Stimulated activated CD8-positive, alpha-beta memory T cell treated with anti-CD3 and anti-CD28 coated beads, Interleukin-2, amount 100 ng/mL, for 48 hours (primary cell): ENCODE measurements at places on chromosomes 3 and 15.
A peak's percentile ranks its signal among the peaks of the same experiment; 100 is the strongest.

- no peak for DNase-seq
These were observed 33.1 kb downstream of the RAB11A start for GRCh38 chr15:65902373-65902772.

DNA sequence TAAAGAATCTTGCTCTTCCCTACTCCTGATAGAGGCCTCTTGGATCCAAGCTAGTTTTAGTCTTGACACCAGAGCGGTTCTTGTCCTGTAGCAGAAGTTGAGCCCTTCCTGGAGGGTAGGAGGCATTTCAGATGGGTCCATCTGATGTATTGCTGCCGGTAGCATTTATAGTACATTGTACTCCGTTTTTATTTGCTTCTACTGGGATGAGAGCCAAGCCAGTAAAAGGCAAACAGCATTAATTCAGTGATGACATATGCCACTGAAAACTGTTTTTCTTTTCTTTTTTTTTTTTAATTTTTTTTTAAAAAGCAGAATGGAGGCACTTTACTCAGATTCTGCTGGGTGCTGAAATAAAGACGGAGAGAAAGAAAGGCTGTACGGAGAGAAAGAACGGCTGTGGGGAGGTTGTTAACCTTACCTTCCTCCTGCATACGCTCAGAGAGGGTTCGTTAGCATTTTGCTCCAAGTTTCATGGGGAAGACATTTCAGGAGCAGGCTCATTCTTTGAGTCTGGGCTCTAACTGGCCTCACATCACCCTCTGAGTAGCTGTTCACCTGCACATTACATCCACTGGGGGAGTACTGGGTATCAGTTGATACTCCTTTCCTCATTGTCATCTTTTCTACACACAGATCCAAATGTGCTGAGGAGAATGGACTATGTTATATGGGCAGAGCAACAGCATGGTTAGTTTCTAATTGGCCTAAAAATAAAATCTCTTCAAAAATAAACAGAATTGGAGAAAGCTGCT lies 161.5 kb downstream of the FEZF2 start:
- no peak for DNase-seq

DNA sequence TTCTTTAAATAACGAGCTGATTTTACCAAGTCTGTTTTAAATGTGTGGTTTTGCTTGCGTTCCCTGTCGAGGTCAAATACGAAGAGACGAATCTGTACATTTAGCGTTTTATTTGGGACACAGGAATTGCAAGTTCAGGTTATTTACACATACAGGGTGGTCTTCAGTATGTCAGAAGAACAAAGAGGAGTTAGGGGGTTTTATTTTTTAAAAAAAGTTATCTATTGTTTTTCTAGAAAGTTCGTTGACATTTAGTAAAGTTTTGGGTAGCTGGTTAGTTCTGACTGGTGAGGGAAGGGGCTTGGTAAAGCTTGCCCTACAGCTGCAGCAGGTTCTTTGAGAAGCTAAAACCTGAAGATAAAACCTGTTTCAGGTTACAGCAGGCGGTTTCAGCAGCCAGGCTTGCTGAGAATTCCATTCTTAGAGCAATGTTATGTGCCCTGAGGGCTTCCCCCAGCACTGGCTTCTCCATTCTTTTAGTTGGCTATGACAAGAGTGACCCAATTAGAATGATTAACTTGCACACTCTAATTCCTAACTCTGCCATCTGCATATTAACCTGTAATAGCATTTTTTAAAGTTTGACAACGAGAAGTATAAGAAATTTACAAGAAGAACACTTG lies 815 bp upstream of the ZNF280D start:
- DNase-seq: no peak

DNA sequence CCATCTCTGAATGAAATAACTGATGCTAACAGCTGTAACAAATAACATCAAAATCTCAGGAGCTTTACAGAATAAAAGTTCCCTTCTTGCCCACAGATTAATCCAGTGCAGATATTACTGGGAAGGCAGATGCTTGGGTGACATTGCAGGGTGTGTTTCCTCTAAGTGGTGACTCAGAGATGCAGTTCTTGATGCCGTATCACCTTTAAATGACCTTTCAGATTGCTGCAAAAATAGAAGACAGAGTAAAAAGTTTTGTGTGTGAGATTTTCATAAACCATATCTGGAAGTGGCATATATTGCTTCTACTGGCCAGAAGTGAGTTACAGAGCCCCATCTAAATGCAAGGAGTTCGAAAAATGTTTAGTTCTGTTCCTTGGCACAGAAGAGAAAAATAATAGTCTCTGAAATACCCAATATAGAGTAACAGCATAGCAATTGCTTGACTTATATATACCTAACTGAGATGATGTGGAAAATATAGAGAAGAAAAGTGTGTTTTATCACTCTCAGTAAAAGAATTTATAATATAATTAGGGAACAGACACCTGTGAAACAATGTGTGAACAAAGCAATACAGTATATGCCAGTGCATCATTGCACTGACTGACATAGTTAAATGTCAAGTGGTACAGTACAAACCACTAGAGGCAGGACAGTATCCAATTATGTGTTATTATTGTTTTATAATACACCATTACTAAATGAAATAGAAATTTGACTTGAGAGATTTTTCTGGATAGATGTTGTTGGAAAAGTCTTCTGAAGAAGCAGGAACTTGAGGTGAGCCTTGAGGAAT lies 430.7 kb upstream of the CBLB start:
- DNase-seq: no peak

DNA sequence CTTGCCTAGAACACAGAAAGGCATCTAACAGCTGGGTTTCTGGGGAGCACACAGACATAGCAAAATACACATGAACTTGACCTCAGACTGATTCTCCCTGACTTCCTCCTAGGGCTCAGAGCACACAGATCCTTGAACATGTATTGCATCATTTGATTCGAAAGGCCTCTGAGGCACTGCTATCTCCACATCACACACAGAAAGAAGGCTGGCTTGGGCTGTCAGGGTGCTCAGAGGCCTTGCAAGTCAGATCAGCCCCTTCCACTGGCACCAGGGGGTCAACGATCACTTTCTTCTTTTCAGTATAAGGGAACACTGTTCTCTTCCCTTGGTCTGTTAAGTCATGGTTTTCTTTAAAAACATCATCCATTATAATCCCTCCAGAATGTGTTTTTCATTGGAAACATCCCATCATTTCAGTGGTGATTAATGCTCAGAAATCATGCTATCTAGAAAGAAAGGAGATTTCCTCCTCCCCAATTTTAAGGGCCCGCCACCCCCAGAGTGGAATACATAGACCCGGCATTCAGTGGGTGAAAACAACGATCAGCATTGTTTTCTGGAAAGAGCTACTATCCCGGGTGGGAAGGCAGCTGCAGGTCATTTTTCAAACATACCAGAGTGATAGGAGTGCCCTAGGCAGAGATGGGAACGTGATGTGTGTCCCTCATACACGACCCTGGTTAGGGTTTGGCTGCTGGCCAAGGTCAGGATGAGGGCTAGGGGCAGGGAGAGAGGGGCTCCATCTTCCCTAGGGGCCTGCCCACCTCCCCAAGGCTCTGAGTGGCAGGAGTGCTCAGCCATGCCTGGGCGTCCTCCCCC lies 253.3 kb upstream of the LYSMD4 start:
- DNase-seq: no peak

DNA sequence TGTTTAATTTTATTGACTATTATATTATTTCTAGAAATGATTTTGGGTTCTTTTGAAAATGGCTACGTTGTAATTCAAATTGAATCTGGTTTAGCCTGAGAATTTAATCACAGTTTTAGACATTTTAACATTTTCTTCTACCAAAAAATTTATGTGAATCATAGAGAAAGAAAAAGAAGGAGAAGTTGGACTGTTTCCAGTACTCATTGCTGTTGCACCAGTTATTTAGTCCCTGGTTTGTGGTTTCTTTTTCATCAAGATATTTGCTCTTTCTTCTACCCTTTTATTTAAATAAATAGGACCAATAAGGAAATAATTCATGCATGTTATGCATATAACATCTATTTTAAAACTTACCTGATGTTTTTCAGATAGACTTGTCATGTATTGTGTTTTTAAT lies 1337.1 kb downstream of the ROBO1 start:
- DNase-seq: no peak

DNA sequence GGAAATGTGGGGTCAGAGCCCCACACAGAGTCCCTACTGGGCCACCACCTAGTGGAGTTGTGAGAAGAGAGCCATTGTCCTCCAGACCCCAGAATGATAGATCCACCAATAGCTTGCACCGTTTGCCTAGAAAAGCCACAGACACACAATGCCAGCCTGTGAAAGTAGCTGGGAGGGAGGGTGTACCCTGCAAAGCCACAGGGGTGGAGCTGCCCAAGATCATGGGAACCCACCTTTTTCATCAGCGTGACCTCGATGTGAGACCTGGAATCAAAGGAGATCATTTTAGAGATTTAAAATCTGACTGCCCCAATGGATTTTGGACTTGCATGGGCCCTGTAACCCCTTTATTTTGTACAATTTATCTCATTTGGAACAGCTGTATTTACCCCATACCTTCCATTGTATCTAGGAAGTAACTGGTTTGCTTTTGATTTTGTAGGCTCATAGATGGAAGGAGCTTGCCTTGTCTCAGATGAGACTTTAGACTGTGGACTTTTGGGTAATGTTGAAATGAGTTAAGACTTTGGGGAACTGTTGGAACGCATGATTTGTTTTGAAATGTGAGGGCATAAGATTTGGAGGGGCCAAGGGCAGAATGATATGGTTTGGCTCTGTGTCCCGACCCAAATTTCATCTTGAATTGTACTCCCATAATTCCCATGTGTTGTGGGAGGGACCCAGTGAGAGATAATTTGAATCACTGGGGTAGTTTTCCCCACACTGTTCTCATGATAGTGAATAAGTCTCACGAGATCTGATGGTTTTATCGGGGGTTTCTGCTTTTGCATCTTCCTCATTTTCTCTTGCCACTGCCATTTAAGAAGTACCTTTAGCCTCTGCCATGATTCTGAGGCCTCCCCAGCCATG lies 49.0 kb downstream of the CD200 start:
- DNase-seq: no peak

DNA sequence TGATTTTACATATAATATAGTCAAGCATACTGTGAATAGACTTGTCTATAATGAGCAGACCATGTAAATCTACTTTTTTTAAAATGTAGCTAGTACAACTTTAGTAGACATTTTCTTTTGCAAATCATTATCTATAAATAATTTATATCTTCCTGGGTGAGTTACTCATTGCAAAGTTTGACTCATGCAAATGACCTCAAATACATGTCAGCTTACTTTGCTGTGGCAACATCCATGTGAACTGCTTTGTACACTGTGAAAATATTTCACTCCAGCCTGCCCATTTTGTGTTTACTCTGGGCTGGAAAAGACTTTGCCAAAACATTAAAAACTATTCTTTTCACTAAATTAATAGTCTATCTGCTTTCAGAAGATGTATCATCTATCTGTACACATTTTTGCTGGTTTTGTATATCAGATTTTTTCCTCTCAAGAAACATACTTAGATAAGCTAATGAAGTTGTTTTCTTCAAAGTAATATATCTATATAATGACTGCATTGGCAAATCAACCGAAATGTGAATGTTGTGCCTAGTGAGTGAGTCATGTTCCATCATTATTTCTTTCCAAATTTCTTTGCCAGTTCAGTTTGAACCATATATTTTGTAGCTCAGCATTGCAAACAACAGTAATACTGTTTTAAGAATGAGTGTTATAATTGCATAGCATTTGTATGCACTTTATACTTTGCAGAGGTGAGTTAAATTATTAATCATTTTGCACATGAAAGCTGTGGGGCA lies 26.5 kb downstream of the IGSF10 start:
- DNase-seq: no peak

GRCh38 chr3:105828703-105829102 lies 40.1 kb downstream of the CBLB start:
- no peak for DNase-seq

GRCh38 chr3:115321400-115321805 lies 174.3 kb upstream of the ZBTB20 start:
- no peak for DNase-seq

- DNase-seq: no peak
These were observed 67.7 kb downstream of the SCAPER start for GRCh38 chr15:76837474-76837873.

- no peak for DNase-seq
These were observed 64.4 kb downstream of the FRMD4B start for GRCh38 chr3:69321301-69322157.

GRCh38 chr15:36737430-36737891 lies 158.0 kb downstream of the CDIN1 start:
- DNase-seq: no peak

DNA sequence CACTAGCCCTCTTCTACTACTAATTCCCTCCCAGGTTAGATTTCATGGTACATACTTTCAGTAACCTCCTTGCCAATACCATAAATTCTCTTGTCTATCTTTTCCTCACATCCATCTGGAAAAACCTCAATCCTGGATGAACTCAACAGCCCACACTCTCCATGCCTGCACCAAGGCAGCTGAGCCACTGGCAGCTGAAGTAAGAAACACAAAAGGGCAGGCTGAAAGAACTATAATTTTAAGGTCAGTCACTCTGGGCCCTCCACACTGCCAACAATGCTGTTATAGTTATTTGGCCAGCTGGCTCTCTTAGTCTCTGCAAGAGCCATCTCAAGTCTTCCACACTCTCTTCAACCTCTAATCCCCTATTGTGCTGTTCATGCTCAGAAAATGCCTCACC lies 15.1 kb upstream of the TIPARP start:
- no peak for DNase-seq

DNA sequence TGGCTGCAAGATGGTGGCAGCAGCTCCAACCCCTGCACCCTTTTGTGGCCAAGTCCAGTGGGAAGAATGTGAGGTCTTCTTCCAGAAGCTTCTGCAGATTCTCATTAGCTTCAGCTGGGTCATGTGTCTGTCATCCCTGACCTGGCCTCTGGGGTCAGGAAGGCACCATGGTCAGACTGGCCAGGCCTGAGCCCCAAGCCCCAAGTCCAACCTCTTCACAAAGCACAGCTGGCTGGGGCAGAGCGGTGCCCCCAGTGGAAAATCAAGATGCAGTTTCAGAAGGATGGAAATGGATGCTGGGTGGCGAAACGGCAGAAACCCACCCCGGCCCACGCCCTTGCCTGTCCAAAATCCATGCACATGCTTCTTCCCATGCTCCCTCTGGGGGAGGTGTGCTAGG lies 15.9 kb upstream of the GATA2 start:
- DNase-seq: no peak

- no peak for DNase-seq
These were observed 3.3 kb downstream of the NDUFAF3 start for GRCh38 chr3:49025005-49025792.

GRCh38 chr15:74787251-74788041 lies 5.6 kb downstream of the CSK start:
- peak; percentile 88 for DNase-seq

- no peak for DNase-seq
These were observed 19.2 kb downstream of the EXOSC7 start for GRCh38 chr3:44995142-44995770.

DNA sequence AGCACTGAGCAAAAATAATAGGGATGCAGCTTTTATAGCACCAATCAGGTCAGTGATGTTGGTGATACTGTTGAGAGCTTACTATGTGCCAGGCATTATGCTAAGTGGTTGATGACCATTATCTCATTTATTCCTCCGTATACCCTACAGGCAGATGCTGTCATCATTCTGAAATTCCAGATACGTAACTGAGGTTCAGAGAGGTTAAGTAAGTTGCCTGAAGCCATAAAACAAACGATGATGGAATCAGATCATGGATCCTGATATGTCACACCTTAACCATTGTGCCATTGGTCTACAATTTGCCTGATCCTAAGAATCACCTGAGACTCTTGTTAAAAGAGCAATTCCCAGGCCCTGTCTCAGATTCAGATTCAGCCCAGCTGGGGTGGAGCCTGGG lies 49.5 kb downstream of the ST6GAL1 start:
- no peak for DNase-seq
